ENCODE measurements at places on chromosomes 2 and 18. TPM values are rescaled to one million over a fixed set of nuclear protein-coding genes. Genes with fewer than 3 reads are reported as not detected.

GRCh38 chr2:113857464-113857863, 32.4 kb upstream of the ACTR3 start:
- DNase-seq: no peak

DNA sequence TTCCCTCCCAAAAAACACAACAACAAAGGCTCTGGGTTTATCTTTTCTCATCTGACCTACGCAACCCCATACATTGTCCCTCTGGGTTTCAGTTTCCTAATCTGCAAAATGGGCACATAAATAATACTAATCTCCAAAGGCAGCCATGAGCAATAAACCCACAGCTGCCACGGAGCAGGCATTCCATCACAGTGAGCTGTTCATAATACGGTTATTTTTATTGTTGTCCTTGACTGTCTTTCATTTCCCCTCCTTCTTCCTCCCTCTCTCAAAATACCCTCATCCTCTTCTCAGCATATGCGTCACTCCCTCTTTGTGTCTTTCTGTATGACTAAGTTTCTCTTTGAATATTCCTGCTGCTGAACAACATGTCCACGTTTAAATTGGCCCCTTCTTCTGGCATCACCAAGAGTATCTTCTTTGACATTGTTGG, 129.8 kb upstream of the CAB39 start:
- DNase-seq: no peak

- no peak for DNase-seq
Measured at GRCh38 chr2:40914666-40915065, 462.8 kb upstream of the SLC8A1 start.

DNA sequence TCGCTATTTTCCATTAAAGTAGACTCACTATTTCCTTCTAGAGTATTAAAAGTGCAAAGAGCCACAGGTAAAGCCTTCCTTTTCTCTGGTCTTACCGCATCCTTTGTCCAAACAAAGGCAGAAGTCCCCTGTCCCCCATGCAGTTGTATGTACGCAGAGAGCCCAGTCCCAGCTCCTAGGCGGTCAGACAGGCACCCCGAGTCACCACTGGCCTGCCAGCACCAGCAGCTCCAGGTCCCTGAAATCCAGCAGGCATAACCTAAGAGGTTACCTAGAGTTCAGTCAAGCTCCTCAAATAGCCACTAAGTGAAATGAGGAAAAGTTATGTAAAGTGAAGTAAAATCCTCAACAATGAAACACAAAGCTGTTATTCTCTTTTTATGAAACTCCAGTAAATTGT, 60.4 kb upstream of the TWIST2 start:
- DNase-seq: no peak

- DNase-seq: no peak
Measured at GRCh38 chr2:53173091-53173490, 594.5 kb upstream of the CHAC2 start.

- no peak for DNase-seq
Measured at GRCh38 chr2:194705398-194705797, 951.6 kb upstream of the SLC39A10 start.

DNA sequence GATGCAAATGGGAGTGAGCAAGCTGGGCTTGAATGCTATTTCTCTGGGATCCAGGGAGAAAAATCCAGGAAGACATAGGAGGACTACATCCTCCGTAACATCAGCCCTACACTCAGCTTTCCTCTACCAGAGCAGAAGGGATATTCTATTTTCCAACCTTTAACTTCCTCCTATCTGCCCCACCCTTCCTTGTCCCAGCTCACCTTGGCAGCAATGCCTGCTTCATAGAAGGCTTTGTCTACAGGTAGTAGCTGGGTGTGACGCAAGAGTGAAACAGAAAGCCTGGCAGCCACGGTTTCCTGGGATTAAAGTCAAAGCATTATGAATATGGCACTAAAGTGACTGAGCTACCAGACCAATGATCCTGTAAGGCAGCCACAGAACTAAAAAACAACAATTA, 3.9 kb downstream of the KRTCAP3 start:
- DNase-seq: peak; percentile 79

The EML6 gene
- 5.4 TPM for total RNA-seq

The GLB1L gene
- 9.9 TPM for total RNA-seq

The SLC66A2 gene
- total RNA-seq: 37.4 TPM

Data from ureter (tissue), 1 donor.